Uterus (tissue), 4 donors: ENCODE measurements at places on chromosomes 12 and 14. TPM values are rescaled to one million over a fixed set of nuclear protein-coding genes. Genes with fewer than 3 reads are reported as not detected.

GRCh38 chr12:56188778-56189098, 545 bp downstream of the SMARCC2 start:
- DNase-seq = no peak

DNA sequence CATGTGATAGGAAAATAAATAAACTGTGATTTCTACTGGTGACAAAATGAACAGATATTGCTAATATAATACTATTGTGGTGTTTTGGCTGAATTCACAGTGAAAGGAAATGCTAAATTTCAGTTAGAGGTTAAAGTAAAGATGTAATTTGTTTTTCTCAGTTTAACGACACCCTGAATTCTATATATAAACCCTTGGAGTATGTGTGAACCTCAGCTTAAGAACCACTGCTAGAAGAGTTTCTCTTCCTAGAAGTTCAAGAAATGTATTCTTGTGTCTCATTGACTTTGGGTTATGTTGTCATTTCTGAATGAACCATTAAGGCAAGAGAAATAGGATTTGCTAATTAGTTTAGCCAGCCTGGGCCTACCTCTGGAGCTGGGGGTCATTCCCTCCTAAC, 8.2 kb downstream of the FBXO34 start:
- DNase-seq = no peak

- DNase-seq = peak; percentile 80
Observed at GRCh38 chr14:97978341-97978740, 1181.2 kb downstream of the VRK1 start.

- DNase-seq = no peak
Observed at GRCh38 chr14:64928239-64929013, 14.1 kb downstream of the GPX2 start.

GRCh38 chr12:24379433-24379832, 430.0 kb upstream of the SOX5 start:
- DNase-seq = no peak

- no peak for DNase-seq
Observed at GRCh38 chr12:105888696-105889095, 250.1 kb downstream of the NUAK1 start.

DNA sequence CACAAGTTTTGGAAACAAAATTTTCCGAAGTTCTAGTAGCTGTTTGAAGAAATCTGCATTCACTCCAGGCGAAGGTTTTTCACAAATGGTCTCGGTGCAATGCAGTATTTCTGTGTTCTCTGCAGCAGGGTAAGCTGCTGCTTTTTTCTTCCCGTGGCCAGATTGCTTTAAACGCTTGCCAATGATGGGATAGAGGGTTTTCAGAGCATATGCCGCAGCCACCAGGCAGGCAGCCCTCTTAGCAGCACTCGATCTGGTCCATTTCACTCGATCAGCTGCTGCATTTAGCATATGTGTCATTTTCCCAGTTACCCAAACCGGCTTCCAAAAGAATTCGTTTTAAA, 315 bp downstream of the ABCD2 start:
- DNase-seq = no peak

DNA sequence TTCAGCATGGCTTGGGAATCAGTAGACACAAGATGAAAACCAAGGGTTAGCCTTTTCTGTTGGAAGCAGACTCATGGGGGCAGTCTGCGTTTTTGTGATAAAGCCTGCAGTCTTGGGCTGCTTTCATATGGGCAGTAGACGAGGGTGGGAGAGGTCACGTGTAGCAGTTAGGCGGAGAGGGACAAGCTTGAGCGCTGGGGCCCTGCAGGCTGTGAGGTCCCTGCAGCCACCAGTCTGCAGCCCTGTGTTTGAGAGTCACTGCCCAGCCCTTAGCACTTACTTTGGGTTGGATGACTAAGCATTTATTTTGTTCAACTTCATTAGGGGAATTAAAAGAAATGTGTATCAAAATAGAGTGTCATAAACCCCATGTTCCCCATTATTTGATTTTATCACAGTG, 37.2 kb downstream of the EP400 start:
- no peak for DNase-seq

DNA sequence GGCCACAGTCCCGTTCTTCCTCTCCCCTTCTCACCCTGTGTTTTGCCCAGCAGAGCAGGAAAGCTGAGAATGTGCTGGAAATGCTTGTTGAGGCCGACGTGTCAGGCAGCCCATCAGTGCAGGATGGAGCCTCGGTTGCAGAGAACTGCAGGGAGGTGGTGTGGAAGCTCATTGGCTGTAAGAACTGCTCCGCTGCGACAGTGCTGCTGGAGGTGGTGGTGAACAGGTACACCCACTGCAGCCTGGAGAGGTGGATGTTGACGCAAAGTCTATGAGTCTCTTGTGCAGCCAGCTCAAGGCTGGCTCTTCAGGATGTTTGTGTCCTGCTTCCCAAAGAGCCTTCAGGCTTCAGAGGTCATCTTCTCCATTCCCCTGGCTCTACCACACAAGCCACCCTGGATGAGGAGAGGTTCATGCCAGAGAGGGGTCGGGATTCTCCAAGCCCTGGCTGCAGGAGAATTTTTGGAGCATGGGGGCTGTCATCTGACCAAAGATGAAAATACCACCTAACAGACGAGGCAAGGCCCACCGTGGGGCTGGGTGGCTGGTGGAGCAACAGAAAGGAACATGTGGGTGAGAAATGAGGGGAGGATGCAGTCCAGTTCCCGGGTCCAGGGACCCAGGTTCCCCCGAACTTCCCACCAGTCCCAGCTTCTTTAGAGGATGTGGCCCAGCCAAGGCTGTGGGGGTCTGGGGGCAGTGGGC, 174.1 kb upstream of the PRMT8 start:
- no peak for DNase-seq

DNA sequence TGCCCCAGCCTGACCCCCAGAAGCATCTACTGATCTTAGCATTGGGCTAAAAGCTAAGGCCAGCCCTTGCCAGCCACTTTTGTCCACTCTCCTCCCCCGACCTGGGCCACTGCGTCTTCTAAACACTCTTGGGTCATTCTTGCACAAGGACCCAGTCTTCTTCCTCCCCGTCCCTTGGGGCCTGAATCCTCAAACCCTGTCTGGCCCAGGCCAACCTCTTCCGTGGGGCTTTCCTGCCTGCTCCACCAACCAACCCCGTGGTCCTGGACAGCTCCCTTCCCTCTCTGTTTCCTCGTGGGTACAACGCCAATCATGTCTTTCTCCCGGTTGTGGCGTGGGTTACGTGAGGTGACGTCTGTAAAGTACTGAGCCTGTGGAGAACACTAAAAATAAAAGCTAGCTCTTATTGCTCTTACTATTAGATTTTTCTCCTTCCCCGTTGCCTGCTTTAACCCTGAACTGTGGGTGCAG, 21.5 kb downstream of the FAM222A start:
- DNase-seq = peak; percentile 1

- DNase-seq = no peak
Observed at GRCh38 chr12:65810036-65810435, 14.2 kb upstream of the HMGA2 start.

- no peak for DNase-seq
Observed at GRCh38 chr14:106051796-106052195, 525.4 kb downstream of the TMEM121 start.

- no peak for DNase-seq
Observed at GRCh38 chr12:102063069-102063468, 1.3 kb upstream of the WASHC3 start.

DNA sequence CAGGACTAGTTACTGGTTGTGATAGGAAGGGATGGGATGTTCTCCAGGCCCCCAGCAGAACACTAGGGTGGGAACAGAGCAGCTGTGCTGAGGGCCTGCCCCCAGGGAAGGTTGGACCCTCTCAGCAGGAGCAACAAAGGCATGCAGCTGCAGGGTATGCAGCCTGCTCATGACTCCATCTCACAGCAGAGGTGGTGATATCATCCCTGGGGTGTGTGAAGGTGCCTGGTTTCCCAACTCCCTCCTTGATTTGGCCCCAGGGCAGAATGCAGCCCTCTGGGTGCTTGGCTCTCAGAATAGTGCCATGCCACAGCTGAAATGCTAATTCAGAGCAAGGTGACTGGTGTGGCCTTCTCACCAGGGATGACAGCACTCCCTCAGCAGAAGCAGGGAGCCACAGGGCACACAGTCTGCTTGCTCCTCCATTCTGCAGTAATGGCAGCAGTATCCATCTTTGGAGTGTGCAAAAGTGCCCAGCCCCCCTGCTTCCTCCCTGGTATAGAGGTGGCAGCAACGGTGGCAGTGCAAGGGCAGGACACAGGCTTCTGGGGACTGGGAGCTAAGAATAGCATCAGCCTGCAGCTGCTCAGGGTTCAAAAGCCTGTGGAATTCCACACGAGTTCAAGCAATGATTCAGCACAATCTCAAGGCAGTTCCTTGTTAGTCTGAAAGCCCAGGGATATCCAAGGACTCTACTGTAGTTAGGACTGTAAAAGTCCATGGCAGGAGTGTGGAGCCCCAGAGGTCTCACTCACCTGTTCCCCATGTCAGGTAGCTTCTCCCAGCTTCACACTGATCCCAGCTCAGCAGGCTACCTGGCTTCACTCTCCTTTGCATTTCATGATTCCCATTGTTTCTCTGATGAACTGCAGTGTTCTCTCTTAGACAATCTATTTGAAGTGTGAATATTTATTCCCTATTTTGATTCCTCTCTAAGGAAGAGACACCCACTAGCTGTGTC, 298.1 kb upstream of the FOXG1 start:
- DNase-seq = no peak

GRCh38 chr12:23880988-23881387, 68.5 kb downstream of the SOX5 start:
- no peak for DNase-seq

- no peak for DNase-seq
Observed at GRCh38 chr12:43022838-43023237, 433.3 kb upstream of the PRICKLE1 start.

DNA sequence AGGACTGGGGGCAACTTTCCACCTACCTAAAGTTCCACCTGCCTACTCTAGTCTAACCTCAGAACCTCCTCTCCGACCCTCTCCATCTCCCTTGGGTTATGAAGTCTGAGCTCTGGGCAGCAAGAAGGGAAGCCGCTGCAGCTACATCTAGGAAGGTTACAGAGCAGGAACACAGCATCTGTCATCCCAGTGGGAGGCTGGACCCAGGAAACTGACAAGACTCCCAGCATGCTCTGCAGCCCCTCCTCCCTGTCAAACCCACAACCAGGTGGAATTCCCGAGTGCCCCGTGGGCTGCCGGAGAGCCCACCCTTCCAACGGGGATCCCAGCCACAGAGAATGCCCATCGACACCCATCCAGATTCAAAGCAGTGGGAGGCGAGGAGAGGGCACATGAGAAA, 2.1 kb downstream of the TESC start:
- no peak for DNase-seq

- DNase-seq = no peak
Observed at GRCh38 chr14:60327447-60328331, 78.7 kb downstream of the PPM1A start.

GRCh38 chr12:128989287-128989686, 136.0 kb downstream of the GLT1D1 start:
- no peak for DNase-seq

Gene KLRB1
- total RNA-seq = 0.61 TPM

Gene PRPF40B
- total RNA-seq = 17.4 TPM

Gene EXOC3L4
- total RNA-seq = 5.6 TPM

Gene NPFF
- not detected for total RNA-seq

Gene RILPL2
- total RNA-seq = 5.0 TPM

Gene KRR1
- total RNA-seq = 80.9 TPM

Gene OR10P1
- total RNA-seq = not detected

Gene ACSS3
- 25.6 TPM for total RNA-seq
